Activated naive CD8-positive, alpha-beta T cell treated with anti-CD3 and anti-CD28 coated beads for 36 hours (primary cell): ENCODE measurements at places on chromosomes 13 and 19.
A peak's percentile ranks its signal among the peaks of the same experiment; 100 is the strongest.

GRCh38 chr13:38688674-38689073, 1.8 kb downstream of the FREM2 start:
- peaks cover 33% of the 10 kb centered on the region for H3K27me3 ChIP-seq
- no peak overlapping the region for H3K4me3 ChIP-seq
- no peak overlapping the region for H3K27ac ChIP-seq
- no peak for DNase-seq
- no peaks in the 10 kb centered on the region for H3K36me3 ChIP-seq
- H3K4me1 ChIP-seq: peaks cover 8% of the 10 kb centered on the region

DNA sequence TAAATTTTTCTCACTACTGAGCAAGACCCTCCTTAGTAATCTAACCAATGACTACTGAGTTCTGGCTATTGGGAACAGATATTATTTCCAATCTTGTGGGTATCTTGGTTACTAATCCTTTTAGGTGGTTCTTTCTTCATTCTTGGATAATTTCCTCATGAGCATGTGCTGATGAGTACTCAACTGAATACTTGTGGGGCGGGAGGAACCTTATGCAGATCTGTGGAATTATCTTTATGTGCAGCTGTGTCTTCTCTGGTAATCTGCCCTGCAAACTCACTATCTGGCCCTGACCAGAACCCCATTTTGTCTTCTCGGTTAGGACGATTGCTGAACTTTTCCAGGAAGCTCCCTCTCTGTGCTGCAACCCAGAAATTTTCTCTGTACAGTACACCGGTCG, 89.7 kb upstream of the TRPC4 start:
- no peak overlapping the region for H3K27ac ChIP-seq
- no peak overlapping the region for H3K4me3 ChIP-seq
- no peaks in the 10 kb centered on the region for H3K27me3 ChIP-seq
- H3K36me3 ChIP-seq: no peaks in the 10 kb centered on the region
- H3K4me1 ChIP-seq: no peaks in the 10 kb centered on the region

GRCh38 chr19:48619692-48620585, 633 bp downstream of the SPHK2 start:
- H3K4me3 ChIP-seq: peak overlapping the region; percentile 97
- H3K27me3 ChIP-seq: no peaks in the 10 kb centered on the region
- H3K36me3 ChIP-seq: peaks cover 53% of the 10 kb centered on the region
- DNase-seq: no peak
- peaks cover 41% of the 10 kb centered on the region for H3K4me1 ChIP-seq

DNA sequence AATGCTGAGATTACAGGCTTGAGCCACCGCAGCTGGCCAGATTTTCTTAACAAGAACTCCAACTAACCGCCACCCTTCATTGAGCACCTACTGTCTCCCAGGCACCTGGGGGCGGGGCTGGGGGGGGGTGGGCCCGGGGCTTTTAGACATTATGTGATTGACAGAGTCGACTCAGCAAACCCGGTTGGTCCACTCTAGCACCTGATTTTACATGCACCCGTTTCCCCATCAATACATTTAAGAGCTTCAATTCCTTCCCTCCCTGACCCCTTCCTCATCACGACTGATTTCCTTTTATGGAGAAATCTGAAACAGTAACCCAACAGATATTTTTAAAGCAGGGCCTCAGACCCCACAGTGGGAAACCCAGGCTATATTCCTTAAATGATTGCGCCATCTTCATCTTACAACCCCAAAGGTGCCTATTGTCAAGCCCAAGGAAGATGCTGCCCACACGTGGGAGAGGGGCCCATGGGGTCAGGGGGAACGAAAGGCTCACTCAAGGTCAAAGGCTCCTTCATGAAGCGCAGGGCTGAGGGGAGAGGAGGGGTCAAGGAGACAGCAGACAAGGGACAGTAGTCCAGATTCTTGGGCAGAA, 1.8 kb downstream of the INSR start:
- H3K4me1 ChIP-seq: peaks cover 7% of the 10 kb centered on the region
- DNase-seq: no peak
- H3K4me3 ChIP-seq: peak overlapping the region; percentile 1
- H3K27me3 ChIP-seq: peaks cover 46% of the 10 kb centered on the region
- H3K36me3 ChIP-seq: no peaks in the 10 kb centered on the region
